ENCODE measurements at places on chromosomes 1 and 21.

GRCh38 chr1:10216090-10216749 lies 5.8 kb downstream of the KIF1B start:
- DNase-seq: no peak

- no peak for DNase-seq
Measured at GRCh38 chr1:185906186-185906585, 172.0 kb downstream of the HMCN1 start.

GRCh38 chr1:93972341-93972740 lies 63.1 kb upstream of the GCLM start:
- no peak for DNase-seq

DNA sequence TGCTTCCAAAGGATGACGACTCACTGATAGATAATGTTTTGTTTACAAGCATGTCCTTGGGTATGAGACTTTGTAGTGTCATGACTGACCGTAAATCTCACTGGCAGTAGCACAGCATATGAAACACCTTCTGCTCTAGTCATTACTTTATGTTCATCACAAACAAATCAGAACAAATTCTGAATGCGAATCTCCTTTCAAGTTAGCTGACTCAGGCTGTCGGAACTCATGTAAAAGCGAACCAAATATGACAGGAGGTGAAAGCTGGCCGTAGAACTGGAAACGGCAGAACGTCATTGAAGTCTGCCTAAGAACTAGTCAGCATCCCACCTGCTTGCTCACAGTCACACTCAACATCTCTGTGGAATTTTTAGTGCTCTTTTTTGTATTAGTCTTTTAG lies 143.9 kb downstream of the RGS7 start:
- no peak for DNase-seq

DNA sequence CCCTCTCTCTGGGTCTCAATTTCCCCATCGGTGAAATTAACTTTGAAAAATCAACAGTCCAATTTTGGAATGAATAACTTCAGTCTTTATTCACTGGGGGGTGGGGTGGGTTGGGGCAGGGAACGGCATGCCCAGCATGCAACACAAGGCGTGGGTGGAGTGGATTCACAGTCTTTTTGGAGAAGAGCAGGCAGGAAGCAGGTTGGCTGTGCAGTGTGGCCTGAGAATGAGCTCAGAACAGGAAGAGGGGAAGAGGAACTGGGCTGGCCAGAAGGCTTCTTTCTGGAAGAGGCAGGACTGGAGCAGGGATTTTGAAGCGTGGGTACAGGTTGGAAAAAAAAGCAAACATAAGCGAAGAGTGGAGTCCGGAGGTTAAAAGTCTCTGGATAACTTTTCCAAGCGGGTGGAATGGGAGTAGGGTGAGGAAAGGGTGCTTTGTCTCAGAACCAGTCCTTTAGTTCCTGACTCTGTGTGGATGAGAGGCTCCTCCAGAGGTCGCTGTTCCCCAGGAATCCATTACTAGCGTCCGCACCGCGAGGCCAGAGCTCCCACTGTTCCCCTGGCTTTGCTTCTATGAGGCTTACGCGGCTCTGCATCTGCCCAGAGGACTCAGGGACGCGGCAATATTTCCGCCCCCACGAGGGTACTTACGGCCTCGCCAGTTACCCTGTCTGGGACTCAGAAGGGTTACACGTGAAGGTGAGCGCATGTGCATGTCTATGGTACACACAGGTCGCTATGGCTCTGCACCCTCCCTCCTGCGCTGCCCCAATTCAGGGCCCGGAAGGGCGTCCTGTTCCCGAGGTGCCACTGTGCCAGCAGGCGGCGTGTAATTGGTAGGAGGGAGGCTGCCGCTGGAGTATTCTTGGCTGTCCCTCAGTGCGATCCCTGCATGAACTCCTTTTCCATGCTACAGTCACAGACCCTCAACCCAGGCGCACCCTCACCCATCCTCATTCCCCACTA lies 5.5 kb upstream of the FOXD2 start:
- DNase-seq: peak; percentile 79

- DNase-seq: no peak
Measured at GRCh38 chr1:67348586-67349252, 41.0 kb downstream of the IL12RB2 start.

DNA sequence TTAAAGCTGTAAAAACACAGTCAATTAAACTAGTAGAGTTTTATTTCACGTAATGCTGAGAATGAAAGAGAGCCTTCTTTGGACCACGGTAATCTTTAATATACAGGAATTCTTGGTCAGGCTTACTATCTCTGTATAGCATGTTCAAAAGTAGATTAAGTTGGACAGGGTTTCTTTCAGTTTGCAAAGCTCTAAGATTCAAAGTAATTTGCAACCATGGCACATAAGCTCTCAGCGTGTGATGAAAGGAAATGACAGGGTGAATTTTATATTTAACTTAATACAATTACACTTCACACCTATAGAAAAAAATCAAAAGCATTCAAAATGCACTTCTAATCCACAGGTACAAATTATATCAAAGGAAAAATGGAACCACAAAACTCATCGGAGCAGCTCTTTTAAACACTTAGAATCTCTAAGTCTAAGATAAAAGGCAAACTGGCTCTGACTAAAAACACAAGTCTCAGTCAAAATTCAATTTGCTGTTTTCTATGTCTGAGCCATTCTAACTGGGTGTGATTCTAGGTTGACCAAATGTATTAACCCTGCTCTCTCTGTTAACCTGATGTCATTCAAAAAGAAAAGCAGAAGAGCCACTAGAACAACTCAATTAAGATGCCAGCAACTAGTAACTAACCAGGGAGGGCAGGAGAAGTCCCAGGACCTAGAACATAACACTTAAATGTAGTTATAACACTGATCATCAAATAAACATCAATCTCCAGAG lies 147.7 kb downstream of the RERE start:
- DNase-seq: no peak

DNA sequence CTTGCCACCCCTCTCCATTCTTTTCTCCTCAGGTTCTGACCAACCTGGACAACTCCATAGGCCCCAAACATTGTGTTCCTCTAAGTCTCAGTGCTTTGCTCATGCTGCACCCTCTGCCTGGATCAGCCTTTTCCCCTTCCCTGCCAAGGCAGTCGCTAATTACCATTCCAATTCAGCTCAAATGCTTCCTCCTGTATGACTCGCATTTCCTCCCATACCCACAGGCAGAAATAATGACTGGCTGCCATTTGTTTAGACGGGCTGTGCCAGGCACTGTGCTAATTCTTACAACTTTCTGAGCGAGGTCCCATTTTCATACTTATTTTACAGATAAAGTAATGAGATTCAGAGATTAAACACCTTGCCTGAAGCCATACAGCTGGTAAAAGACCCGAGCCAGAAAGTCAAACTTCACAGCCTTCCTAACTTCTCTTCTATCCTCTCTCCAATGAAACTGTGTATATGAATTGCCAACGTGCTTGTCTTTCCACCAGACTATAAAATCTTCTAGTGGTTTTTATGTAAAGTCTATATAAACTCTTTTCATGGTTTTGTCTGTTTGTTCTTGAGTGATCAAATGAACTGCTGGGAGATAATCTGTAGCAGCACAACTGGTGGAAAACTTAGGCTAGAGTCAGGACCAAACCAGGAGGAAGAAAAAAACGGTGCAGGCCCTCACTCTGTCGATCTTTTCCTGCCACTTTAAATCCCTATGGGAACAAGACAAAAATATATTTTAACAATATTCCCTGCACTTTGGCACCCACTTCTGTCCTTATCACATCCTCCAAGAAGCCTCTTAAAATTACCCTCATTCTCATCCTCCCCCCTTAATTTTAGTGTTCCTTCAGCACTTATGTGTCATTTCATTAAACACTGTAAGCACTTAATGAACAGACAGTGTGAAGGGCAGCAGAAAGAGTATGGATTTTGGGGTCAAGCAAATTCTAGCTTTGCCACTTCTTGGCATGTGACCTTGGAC lies 33.7 kb downstream of the RAB3B start:
- peak; percentile 68 for DNase-seq

DNA sequence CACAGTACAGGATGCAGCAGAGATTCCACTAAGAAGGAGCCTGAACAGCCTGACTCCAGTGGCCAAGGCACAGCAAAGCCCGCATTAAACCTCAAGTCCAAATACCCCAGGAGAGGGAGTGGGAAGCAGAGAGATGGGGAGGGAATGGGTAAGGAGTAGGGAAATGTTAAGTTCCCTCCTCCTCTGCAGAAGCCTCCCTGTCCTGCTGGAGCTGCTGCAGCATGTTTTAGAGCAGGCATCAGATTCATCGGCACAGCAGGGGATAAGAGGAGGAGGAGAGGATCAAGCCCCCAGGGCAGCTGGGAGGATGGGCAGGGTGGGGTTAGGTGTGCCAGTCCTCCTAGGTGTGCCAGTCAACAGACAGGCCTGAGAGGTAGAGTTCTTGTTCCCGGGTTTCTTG lies 709.7 kb downstream of the PTPRU start:
- DNase-seq: no peak

GRCh38 chr1:74396933-74397332 lies 115.5 kb downstream of the LRRC53 start:
- no peak for DNase-seq

- no peak for DNase-seq
Measured at GRCh38 chr1:15439325-15439724, 1.1 kb downstream of the CTRC start.

- no peak for DNase-seq
Measured at GRCh38 chr1:72063364-72064044, 218.8 kb downstream of the NEGR1 start.

DNA sequence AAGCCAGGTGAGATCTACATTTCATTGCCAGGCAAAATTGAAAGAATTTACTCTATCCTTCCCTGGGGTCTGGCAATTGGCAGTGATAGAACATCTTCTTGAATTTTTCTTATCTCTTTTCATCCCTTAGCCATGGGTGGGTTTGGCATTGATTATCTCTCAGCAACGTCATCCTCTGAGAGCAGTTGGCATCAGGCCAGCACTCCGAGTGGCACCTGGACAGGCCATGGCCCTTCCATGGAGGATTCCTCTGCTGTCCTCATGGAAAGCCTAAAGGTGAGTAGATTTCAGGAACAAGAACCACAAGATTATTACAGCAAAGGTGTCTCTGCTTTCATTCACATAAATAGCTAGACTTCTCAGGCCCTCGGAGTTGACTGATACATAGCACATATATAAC lies 39.3 kb downstream of the NCF2 start:
- no peak for DNase-seq

DNA sequence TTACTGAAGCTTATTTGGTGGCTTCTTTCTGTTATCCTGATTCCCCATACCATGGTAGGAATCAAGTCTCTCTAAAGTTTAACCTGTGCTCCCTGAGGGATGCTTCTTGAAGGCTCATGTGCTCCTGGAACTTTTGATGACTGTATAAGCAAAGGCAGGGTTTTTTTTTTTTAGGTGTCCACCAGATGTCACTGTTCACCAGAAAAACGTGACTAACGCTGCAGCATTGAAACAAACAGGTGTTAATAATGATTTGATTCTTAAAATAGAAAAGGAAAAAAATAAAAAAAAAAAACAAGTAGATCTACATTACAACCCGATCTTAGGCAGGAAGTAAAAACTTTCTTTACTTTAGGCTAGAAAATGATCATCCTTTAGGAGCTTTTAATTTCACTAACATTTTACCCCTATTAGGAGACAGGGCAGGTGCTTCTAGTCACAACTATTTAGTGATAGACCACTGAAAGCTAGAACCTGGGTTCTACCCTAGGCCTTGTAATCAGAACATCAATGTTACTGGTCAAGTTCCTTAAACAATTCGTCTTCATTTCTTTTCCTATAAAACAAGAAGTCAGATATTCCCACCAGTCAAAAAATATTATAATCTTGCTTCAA lies 223.0 kb downstream of the PLA2G4A start:
- DNase-seq: peak; percentile 63

GRCh38 chr1:53197291-53198200 lies 922 bp downstream of the CPT2 start:
- no peak for DNase-seq

DNA sequence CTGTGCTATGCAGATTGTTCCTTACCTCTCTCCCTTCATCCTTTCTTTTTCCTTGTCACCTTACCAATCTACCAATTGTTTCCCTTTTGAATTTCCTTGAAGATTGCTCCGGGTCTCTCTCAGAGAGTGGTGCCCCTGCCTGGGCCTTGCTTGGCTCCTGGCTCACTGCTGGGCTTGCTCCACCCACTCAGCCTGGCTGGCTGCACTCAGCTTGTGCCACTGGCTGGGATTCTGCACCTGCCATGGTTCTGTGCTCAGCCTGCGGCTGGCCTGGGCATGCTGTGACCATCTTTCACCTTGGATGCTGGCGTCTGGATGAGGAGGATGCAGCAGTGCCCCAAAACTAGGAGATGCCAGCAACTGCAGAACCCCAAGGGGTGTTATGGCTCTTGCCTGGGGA lies 463.9 kb upstream of the CXADR start:
- no peak for DNase-seq

- no peak for DNase-seq
Measured at GRCh38 chr21:26814386-26814785, 30.8 kb downstream of the ADAMTS1 start.

DNA sequence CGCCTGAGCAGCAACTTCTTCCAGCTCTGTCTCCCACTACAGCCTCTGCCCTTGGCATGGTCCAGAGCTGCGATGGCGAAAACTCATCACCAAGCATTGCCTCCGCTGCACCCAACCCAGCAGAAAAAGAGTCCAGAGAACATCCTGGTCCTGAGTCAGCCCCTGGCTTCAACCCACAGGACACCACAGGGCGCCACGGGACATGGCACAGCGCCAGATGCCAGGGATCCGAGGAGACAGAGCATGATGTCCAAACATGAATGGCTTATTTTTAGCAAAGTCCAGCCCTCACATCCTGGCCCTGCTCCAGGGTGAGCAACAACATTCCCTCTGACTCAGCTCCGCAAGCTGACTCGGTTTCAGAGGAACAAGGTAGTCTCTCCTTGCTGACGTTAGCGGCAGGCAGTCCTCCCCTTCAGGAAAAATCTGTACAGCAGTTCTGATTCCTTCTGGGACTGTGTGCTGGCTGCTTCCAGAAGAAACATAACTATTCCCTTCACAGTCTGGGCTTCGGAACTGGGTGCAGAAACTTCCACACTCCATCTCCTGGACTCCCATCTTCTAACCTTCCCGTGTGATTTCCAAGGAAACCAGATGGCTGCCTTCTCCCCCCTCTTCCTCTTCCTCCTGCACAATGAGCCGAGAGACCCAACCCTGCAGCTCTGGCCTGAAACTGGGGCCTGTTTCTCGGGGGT lies 131.3 kb downstream of the TOMM20 start:
- DNase-seq: peak; percentile 99

DNA sequence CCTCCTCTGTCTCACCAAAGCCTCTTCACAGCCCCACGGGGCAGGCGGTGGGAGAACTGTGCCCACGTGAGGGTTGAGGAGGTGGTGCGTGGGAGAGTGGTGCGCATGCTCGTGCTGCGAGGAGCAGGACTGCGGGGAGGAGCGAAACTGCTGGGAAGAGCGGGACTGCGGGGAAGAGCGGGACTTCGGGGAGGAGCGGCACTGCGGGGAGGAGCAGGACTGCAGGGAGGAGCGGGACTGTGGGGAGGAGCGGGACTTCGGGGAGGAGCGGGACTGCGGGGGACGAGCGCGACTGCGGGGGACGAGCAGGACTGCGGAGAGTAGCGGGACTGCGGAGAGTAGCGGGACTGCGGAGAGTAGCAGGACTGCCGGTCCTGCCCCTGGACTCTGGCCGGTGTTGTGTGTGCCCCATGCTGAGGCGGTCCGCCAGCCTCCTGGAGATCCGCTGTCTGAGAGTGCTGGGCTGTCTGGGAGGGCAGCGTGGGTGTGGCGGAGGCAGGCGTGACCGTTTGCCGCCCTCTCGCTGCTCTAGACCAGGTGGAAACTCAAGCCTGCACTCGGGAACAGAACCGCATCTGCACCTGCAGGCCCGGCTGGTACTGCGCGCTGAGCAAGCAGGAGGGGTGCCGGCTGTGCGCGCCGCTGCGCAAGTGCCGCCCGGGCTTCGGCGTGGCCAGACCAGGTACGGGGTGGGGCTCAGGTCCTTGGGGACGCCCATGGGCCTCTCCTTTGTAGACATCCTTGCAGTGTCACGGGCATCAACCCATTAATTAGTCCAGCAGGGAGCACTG lies 24.6 kb downstream of the TNFRSF1B start:
- no peak for DNase-seq

Data from dermis microvascular lymphatic vessel endothelial cell (primary cell).